ENCODE measurements at places on chromosomes 12 and 14. TPM values are rescaled to one million over a fixed set of nuclear protein-coding genes. Genes with fewer than 3 reads are reported as not detected.

The MTHFD1 gene
- 50.9 TPM for total RNA-seq

The HOXC6 gene
- 2.8 TPM for total RNA-seq

The PTHLH gene
- 75.0 TPM for total RNA-seq

The RHOJ gene
- total RNA-seq: 9.5 TPM

The SLCO1B1 gene
- not detected for total RNA-seq

The ACVRL1 gene
- 1.7 TPM for total RNA-seq

The RNASE3 gene
- total RNA-seq: not detected

The TAPBPL gene
- 10.9 TPM for total RNA-seq

The CPNE6 gene
- not detected for total RNA-seq

GRCh38 chr14:91424813-91425530, 7.4 kb upstream of the CCDC88C start:
- no peak for DNase-seq

DNA sequence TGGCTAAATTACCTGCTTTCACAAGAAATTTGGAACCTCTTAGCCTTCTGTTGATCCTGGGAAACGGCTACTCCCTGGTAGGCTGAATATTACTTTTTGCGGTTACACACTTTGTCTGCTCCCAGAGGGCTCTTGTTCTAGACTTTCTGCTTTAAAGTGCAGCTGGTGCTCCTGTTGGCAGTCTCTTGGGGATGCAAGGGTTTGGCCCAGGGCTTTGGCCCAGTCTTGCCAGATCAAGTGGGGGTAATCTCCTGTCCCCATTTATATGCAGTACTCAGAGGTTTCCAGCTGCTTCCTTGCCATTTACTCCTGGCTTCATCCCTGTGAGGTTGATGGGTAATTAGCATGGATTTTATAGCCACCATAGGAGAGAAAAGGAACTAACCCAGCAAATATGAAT, 558.2 kb upstream of the MIS18BP1 start:
- no peak for DNase-seq

DNA sequence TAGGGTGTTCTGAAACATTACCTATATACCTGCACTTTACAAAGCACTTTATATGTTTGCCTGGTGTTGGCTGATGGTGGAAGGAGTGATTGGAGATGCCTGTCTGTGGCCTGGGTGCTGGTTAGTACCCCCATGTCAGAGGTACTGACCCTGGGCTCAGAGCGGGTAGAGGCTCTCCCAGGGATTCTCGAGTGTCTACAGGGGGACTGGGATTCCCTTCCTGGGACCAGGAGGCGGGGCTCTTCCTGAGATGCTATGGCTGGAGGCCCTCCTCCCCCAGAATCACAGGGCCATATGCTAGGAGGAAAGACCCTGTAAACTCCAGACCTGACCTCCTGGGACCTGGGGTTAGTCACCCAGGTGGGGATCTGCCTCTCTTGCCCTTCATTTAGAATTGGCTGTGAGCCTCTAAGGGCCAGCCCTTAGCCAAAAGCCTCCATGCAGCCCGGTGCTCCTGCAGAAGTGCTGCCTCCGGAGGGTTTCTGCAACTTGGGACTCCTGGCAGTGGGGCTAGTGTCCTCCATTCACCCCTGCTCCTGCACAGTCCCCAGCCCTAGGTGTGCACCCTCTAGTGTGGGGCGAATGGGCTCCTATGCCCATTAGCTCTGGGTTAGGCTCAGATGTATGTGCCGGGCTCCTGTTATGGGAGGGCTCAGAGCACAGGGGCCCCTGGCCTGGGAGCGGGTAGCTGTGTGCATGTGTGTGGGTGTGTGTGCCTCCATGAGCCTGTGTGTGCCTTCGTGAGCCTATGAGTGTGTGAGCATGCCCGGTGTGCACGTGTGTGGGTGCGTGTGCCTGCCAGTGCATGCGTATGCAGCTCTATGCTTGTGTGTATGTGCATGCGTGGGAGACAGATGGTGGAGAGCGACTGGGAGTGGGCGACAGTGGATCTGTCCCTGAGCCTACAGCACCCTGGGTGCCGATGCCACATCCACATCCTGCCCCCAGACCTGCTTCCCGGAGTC, 36.6 kb downstream of the RTL1 start:
- no peak for DNase-seq

GRCh38 chr14:95119336-95119735, 38.0 kb downstream of the DICER1 start:
- DNase-seq: no peak

DNA sequence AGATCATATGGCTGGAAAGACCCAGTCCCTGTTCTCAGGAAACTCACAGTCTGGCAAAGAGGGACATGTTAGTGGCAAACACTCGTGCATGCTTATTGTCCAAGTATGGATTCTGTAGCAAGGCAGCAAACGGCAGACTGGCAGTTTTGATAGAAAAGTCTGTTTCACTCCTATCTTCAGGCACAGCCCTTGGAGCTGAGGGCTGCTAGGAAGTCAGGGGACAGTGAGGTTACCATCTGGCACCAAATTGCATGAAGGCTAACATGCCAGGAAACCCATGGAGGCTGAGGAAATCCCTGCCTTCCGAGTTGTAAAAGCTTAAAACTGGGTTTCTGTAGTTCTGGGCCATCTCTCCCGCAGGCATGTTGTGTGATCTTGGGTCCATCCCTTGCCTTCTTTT, 32.9 kb downstream of the CALM1 start:
- DNase-seq: no peak

DNA sequence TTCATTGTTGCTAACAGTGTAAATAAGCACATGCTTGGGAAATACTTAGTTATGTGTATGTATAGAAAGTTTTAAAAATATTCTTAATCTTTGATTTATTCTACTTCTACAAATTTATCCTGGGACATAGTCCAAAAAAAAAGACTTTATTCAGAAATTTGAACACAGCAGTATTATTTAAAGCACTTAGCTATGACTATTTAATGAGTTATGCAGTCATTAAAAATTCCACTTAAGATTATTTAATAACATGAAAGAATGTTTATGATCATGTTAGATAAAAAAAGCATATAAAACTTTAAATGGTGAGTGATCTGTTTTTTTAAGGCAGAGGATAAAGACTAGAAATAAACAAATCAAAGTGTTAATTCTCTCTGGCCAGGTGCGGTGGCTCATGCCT, 78.3 kb downstream of the BAZ1A start:
- DNase-seq: no peak

GRCh38 chr12:121004253-121004815, 12.0 kb downstream of the C12orf43 start:
- DNase-seq: no peak

- DNase-seq: no peak
Measured at GRCh38 chr12:116244474-116245090, 32.9 kb downstream of the MED13L start.

DNA sequence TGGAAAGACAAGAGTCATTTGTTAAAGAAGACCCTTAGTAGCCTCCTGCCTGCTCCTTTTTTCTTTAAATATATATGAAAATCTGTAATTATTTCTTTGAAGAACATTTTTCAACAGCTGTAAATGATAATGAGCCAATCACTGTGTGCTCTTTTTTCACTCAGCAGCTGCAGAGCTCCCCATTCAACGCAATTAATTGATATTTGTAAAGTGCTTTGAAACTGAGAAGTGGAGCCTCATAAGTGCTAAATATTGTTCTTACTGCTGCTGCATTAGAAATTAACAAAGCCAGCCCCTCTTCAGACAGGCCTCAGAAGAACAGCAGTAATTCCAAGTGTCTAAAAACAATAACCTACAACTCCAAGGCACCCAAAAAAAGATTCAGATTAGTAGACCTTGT, 224.3 kb downstream of the GXYLT1 start:
- DNase-seq: no peak

- peak; percentile 53 for DNase-seq
Measured at GRCh38 chr14:33642691-33643244, 308.1 kb downstream of the EGLN3 start.

- DNase-seq: no peak
Measured at GRCh38 chr12:32754111-32754510, 1.6 kb downstream of the YARS2 start.

DNA sequence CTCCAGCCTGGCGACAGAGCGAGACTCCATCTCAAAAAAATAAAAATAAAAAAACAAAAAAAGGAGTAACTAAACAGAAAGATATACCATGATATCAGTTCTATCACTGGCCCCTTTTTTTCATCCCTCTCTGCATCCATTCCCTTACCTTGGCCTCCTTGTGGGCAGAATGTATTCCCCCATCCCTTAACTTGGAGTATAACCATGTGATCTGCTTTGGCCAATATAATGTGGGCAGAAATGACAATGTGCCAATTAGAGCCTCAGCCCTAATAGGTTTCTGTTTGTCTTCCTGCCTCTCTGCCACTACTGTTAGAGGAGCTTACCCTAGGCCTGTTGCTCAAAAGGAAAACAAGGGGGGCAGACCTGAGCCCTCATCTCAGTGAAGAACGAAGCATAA, 23.8 kb downstream of the GSC start:
- DNase-seq: no peak

GRCh38 chr12:6768990-6769389, 2.8 kb downstream of the PTMS start:
- DNase-seq: peak; percentile 32

GRCh38 chr12:109718390-109718789, 4.8 kb downstream of the FAM222A start:
- DNase-seq: no peak

- no peak for DNase-seq
Measured at GRCh38 chr12:121578230-121579189, 2.3 kb downstream of the KDM2B start.

DNA sequence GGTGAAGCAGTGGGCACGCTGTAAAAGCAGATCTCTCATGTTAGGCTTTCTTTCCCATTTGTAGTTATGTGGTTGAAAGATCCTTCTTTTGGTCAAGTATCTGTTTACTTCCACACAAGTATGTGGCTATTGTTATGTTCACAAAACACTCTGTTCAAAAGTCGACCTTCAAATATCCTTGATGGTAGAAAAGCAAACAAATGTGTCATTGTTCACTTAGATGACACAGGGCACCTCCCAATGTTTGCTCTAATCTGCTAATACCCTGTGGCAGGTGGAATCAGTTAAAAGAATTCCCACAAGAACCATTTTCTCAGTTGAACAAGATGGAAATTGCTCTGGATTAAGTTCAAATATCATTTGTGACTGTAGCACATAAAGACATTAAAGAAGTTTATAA, 43.6 kb upstream of the NAA30 start:
- DNase-seq: no peak

GRCh38 chr14:100200311-100200710, 38.6 kb upstream of the YY1 start:
- no peak for DNase-seq

GRCh38 chr12:115473257-115473956, 789.4 kb upstream of the TBX3 start:
- DNase-seq: no peak

GRCh38 chr12:129211862-129212630, 358.8 kb downstream of the GLT1D1 start:
- DNase-seq: peak; percentile 73

GRCh38 chr12:117105902-117106301, 6.7 kb upstream of the TESC start:
- DNase-seq: peak; percentile 41

DNA sequence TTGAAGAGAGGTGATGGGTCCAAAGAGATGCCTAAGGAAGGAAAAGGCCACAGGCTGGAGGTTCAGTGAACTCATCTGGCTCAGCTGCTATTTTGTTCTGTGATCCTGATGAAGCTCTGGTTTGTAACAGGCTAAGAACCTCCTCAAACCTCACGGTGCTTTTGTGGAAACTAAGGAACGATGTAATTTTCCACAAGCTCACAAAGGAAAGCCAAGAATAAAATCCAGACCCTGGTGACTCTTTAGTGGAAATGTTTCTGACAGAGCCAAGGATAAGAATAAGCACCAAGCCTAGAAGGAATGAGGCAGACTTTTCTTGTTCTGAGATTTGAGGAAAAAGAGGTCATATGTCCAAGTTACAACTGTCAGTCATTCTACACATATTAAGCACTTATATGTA, 93.6 kb downstream of the SLC24A4 start:
- DNase-seq: no peak

DNA sequence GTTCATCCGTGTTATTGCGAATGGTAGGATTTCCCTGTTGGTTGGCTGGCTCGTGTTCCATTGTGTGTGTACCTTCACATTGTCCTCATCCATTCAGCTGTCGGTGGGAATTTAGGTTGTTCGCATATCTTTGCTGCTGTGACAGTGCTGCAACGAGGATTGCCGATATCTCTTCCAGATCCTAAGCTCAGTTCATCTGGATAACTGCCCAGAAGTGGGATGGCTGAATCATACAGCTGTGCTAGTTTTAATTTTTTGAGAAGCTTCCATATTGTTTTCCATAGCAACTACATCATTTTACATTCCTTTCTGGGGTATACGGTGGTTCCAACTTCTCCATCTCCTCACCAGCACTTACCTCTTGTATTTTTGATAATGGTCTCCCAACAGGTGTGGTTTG, 292.8 kb upstream of the SFSWAP start:
- no peak for DNase-seq

GRCh38 chr12:48750769-48751356, 34.4 kb upstream of the CCNT1 start:
- no peak for DNase-seq

- no peak for DNase-seq
Measured at GRCh38 chr12:50102646-50103309, 1.0 kb upstream of the GPD1 start.

DNA sequence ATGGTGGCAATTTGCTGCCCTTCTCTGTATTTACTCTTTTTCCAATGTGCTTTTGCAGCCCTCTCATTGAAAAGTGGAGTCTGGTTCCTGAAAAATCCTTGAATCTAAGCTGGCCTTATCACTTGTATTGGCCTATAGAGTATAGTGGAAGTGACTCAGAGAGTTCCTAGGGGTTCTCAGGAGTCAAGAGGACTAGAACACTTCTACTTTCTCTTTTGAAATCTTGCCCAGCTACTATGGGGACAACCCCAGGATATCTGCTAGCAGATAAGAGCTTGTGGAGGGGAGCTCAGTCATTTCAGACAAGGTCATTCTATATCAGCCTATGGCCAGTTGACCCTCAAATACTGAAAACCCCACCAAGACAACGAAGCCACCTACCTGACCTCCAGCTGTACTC, 26.7 kb upstream of the WSCD2 start:
- peak; percentile 25 for DNase-seq

DNA sequence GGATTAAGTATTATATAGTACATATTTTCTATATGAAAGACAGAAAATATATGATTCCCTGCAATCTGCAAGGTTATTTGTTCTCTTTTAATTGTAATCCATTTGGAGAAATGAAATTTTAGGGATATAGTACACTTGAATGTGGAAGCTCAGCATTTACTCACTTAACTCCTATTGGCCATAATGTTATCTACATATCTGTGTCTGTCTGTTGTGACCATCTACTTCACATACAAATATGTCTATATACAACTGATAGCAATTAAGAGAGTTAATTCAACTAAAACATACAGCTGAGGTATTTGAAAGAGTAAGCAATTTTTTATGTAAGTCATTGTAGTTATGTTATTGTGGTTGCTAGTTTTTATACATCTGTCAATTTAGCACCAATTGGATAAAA, 12.9 kb downstream of the FOXG1 start:
- DNase-seq: no peak

All from Daoy (cell line).